ENCODE measurements at places on chromosomes 1 and 21.

DNA sequence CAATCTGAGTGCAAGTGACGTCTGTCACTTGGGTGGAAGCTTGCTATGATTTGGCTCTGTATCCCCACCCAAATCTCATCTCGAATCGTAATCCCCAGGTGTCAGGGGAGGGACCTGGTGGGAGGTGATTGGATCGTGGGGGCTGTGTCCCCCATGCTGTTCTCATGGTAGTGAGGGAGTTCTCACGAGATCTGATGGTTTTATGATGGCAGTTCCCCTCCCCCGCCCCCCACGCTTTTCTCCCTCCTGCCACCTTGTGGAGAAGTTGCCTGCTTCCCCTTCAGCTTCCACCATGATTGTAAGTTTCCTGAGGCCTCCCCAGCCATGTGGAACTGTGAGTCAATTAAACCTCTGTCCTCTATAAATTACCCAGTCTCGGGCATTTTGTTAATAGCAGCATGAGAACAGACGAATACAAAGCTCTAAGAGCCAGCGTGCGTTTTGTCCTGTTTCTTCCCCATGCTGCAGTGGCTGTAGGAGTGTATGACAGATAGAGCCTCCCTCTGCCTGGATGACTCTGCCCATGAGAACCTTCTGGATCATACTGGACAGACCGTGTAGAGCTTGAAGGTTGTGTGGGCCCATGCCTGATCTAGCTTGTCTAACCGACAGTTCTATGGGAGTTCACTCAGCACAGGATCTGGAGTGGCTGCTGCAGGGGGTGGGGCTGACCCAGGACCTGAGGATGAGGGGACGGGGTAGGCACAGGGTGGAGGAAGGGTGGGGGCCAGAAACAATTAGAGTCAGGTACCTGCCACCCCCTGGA is 139.7 kb upstream of the ERRFI1 start:
- DNase-seq: peak; percentile 41

- DNase-seq: no peak
These were observed 60.3 kb downstream of the TBX19 start for GRCh38 chr1:168340781-168341482.

DNA sequence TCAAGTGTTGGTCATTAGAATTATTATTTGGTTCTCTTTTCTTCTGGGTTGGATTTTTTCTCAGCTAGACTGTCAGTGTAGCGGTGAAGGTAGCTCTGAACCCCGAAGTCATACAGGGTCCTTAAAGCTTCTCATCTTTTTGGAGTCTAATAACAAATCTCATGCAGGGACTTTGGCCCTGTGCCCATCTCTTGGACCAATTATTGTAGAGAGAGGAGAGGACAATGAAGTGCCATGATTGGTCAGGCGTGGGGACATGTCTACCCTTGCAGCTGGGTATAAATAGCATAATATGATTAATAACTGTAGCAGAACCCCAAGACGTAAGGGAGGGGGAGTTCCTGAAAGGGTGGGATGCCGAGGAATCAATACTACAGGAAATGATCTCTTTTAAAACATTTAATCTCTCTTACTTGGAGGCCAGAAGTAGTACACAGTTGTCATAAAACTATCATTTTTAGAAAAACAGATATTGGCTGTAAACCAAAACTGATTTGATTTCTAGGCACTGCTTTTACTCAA is 8.8 kb downstream of the MAGI3 start:
- no peak for DNase-seq

DNA sequence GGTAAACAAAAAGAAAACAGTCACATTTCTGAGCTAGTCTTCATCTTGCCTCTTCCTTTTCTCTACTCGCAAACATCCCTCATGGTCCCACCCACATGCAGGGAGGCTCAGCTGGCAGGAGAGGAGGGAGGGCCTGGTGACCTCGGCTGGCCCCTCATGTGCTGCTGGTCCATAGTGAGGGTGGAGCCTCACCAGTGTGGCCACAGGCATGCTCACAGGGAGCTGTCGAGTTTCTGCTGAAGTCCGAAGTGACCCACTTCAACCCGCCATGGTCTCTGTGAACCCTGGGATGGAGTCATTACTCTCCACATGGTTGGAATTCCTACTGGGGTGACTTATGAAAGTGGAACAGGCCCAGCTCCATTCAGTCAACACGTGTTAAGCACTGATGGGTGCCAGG is 253.4 kb downstream of the RHOU start:
- no peak for DNase-seq

DNA sequence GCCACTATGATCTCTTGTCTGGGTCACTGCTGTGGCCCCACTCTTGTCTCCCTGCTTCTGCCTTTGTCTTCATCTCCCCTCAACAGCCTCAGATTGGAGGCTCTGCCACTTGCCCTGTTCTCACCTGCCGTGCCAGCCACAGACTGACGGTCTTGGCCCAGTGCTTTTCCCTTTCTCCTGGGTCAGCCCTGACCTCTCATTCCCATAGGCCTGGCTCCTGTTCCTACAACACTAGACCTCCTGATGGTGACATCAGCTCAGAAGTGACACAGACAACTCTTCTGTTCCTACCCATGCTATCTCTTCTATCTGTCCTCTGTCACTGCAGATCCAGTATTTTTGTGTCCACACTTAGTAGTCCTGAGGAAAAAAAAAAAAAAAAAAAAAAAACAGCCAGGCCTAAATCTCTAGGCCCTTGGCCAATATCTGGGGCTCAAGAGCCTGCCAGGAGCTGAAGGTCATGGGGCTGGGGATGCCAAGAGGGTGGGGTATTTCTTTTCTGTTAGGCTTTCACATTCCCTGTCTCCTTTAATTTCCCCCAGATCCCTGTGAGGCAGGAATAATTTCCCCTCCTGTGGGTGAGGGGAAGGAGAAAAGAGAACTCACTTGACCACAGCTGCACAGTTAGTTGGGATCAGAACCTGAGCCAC is 42.0 kb upstream of the FOXO6 start:
- no peak for DNase-seq

DNA sequence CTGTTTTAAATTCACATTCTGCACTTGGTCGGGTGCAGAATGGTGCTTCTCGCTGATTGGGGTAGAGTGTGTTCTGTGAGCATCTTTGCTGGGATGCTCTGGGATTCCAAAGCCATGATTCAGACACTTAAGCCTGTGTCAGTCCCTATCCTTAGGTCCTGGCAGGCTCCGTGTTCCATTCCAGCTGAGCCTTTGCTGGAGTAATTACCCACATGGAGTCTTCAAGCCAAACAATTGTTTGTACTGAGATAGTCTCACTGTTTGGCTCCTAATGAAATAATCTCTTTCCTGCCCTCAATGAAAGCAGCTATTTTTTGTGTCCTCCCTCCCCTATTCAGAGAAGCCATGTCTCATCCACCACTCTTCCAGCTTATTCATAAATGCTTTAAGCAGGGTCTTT is 18.7 kb downstream of the SMAP2 start:
- no peak for DNase-seq

DNA sequence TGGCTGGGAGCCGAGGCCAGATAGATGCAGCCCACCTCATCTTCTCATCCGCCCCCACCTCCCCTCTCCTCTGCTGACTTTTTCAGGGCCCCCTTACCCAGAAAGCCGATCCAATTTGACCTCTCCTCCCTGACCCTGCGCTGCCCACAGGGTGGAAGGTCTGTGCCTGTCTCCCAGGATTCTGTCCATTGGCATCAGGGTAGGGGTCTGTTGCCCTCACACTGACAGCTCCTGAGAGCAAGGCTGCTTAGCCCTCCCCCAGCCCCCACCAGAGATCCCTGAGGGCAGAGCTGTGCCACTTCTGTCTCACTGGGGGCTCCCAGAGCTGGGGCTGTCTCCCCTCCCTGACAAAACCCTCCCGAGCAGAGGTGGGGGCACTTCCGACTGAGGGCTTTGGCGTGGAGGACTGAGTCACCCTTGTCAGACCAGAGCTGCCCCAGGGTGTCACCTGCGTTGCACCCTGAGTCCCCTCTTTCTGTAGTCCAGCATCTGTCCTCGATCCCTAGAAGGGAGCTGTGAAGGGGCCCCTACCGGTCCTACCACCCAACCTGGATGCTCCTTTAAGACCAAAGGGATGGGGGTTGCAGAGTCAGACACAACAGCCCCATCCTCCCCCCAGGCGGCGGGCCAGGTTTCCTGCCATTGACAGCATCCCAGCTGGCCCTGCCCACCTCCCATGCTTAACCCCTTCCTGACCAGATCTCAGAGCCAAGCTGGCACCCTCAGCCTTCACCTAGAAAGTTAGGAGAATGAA is 2.4 kb upstream of the FAM110D start:
- peak; percentile 50 for DNase-seq

GRCh38 chr1:47191940-47192457 is 2.2 kb upstream of the PDZK1IP1 start:
- DNase-seq: peak; percentile 5

Data from HAP-1 (cell line).